ENCODE measurements at places on chromosomes 12 and 14.

DNA sequence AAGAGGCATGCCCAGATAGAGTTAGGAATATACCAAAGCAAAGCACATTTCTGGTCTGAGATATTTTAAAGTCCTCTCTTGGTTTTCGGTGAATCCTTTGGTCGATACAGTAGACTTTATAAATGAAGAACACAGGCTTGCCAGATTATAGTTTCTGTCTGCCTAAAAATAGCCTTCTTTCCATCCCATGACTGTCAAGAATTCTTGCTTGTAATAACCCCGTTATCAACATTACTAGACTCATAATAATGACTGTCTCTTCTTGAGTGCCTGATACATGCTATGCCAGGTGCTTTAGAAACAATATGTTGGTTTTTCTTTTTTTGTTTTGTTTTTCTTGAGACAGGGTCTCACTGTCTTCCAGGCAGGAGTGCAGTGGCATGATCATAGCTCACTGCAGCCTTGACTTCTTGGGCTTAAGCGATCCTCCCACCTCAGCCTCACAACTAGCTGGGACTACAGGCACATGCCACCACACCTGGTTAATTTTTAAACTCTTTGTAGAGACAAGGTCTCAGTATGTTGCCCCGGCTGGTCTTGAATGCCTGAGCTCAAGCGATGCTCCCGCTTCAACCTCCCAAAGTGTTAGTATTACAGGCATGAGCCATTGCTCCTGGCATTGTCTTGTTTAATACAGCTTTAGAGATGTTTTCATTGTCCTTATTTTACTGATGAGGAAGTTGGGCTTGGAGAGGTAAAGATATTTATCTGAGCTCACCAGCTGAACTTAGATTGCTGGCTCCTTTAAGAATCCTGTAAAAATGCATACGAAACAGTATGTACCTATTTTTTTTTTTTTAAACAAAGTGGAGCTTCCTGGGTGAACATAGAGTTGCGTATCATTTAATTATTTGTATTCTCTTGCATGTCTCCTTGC, 30.4 kb downstream of the CHST11 start:
- no peak overlapping the region for H3K27ac ChIP-seq
- peaks cover 3% of the 10 kb centered on the region for H3K36me3 ChIP-seq

DNA sequence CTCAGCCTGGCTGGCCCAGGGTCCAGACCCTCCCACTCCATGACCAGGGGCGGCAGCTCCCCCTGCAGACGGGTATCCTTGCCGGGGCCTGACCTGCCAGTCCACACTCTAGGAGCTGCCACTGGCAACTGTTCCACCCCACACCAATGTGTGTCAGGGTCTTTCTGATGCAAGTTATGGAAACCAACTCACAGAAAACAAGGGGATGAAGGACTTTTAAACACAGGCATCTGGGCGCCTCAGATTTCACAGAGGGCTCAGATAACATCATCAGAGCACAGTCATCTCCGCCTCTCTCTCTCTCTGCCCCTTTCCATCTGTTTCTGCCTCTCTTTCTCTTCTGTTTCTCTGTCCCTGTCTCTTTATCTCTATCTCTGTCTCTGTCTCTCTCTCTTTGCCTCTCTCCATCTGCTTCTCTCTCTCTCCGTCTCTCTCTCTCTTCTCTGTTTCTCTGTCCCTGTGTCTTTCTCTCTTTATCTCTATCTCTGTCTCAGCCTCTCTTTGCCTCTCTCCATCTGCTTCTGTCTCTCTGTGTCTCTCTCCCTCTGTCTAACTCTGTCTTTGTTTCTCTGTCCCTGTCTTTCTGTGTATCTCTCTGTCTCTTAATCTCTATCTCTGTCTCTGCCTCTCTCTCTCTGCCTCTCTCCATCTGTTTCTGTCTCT, 67.4 kb upstream of the FBRSL1 start:
- no peak overlapping the region for H3K27ac ChIP-seq
- H3K36me3 ChIP-seq, result no peaks in the 10 kb centered on the region
- peaks cover 85% of the 10 kb centered on the region for H3K27me3 ChIP-seq
- peak; percentile 38 for DNase-seq
- H3K4me3 ChIP-seq, result peak overlapping the region; percentile 11

DNA sequence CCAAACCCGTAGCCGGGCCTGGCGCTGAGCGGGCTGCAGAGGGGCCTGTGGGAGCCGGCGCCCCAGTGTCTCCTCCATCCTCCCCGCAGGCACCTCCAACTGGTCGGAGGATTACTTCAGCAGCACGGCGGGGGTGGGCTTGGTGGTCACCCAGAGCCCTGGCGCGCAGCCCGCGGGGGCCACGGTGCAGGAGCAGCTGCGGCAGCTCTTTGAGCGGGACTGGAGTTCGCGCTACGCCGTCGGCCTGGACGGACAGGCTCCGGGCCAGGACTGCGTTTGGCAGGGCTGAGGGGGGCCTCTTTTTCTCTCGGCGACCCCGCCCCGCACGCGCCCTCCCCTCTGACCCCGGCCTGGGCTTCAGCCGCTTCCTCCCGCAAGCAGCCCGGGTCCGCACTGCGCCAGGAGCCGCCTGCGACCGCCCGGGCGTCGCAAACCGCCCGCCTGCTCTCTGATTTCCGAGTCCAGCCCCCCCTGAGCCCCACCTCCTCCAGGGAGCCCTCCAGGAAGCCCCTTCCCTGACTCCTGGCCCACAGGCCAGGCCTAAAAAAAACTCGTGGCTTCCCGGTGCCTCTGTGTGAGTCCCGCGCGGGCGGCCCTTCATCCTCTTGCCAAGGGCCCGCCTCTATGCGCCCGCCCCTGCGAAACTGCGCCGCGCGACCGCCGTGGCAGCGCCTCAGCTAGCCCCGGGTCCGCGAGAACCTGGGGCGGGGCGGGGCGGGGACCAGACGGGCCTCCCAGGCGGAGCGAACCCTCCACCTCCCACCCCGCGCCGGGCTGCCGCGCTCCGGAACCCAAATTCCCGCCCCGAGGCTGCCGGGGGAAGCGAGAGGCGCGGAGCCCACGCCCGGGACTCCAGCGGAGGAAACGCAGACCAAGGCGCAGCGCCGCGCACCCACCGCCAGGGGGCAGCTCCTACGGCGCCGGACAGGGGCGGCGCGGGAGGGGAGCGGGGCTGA, 8.3 kb downstream of the PLD4 start:
- H3K27ac ChIP-seq, result no peak overlapping the region
- no peaks in the 10 kb centered on the region for H3K36me3 ChIP-seq
- peaks cover 3% of the 10 kb centered on the region for H3K4me1 ChIP-seq
- DNase-seq, result peak; percentile 93

DNA sequence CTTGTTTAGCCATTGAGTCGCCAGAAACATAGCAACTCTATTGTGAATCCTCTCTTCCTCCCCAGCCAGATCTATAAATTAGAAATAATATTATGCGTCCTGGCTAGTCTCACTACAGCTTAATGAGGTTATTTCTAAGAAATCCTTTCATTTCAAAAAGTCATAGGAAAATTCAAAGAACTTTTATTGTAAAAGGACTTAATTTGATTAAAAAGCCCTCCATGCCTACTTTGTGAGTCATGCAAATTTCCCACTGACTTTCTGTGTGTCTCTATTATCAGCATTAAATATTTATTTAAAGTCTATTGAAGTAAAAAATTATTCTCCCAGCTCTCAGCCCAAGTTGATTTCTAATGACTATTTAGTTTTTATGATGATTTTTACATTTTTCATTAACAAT, 160.7 kb downstream of the PHLDA1 start:
- H3K4me3 ChIP-seq, result no peak overlapping the region
- H3K4me1 ChIP-seq, result peaks cover 14% of the 10 kb centered on the region
- H3K27ac ChIP-seq, result no peak overlapping the region
- H3K27me3 ChIP-seq, result no peaks in the 10 kb centered on the region

GRCh38 chr14:85520581-85520980, 9.4 kb upstream of the FLRT2 start:
- no peaks in the 10 kb centered on the region for H3K27me3 ChIP-seq
- H3K27ac ChIP-seq, result no peak overlapping the region
- H3K4me3 ChIP-seq, result no peak overlapping the region

- peaks cover 26% of the 10 kb centered on the region for H3K36me3 ChIP-seq
- H3K4me1 ChIP-seq, result no peaks in the 10 kb centered on the region
- DNase-seq, result no peak
- no peak overlapping the region for H3K27ac ChIP-seq
These were observed 49.5 kb downstream of the ATP2A2 start for GRCh38 chr12:110330544-110330943.

DNA sequence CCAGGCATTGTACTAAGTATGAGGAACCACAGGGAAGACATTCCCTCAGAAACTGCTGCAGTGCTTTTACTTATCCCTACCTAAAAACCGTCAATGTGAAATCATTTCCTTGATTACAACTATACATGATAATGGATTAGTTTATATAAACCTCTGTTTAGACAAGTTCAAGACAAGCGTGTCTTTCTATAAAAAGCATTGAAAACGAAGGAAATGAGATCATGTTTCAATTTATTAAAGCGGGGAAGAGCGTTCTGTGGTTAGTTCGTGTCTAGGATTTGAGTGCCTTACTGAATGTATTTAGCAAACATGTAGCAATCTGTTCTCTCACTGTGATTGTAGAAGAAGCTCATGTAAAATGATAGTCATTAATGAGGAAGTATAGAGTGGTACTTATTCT, 37.5 kb downstream of the GALC start:
- H3K27ac ChIP-seq, result no peak overlapping the region
- peaks cover 18% of the 10 kb centered on the region for H3K36me3 ChIP-seq
- H3K4me3 ChIP-seq, result no peak overlapping the region
- no peak for DNase-seq
